ENCODE measurements at places on chromosomes 7 and 10.

- DNase-seq, result no peak
Observed at GRCh38 chr10:68501691-68502090, 25.6 kb downstream of the SLC25A16 start.

DNA sequence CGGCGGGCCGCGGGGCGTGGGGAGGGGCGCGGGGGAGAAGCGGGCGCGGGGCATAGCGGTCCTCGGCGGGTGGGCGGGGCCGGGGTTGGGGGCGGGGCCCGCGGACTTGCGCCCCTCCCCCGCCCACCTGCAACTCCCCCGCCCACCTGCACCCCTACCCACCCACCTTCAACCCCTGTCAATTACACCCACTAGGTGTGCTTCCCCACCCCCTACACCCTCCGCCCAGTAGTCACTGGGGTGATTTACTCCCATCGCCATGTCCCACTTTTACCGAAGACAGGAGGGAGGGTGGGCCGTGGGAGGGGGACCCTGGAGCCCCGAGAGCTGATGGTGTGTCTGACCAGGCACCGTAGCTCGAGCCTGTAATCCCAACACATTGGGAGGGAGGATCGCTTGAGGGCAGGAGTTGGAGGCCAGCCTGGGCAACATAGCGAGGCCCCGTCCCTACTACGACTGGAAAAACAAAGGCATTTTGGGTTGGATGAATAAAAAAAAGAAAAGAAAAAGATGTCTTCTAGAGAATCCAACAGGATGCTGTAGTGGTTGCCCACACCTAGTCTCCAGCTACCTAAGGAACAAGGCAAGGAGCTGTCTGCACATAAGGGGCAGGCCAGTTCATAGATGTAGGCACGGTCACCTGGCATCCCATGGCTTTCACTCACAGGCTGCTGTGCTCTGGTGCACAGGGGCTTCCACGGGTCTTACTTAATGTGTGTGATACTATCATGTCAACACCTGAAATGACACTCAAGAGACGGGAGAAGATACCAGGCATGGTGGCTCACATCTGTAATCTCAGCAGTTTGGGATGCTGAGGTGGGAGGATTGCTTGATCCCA is 761 bp downstream of the KCTD7 start:
- no peak for DNase-seq

- no peak for DNase-seq
Observed at GRCh38 chr7:55730197-55730596, 132.4 kb downstream of the SEPTIN14 start.

- no peak for DNase-seq
Observed at GRCh38 chr10:48358162-48358561, 51.7 kb downstream of the MAPK8 start.

DNA sequence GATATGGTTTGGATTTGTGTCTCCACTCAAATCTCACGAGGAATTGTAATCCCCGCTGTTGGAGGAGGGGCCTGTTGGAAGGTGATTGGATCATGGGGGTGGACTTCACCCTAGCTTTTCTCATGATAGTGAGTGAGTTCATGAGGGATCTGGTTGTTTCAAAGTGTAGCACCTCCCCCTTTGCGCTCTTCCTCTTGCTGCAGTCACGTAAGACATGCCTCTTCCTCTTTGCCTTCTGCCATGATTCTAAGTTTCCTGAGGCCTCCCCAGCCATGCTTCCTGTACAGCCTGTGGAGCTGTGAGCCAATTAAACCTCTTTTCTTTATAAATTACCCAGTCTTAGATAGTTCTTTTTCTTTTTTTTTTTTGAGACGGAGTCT is 17.1 kb downstream of the CDNF start:
- no peak for DNase-seq

DNA sequence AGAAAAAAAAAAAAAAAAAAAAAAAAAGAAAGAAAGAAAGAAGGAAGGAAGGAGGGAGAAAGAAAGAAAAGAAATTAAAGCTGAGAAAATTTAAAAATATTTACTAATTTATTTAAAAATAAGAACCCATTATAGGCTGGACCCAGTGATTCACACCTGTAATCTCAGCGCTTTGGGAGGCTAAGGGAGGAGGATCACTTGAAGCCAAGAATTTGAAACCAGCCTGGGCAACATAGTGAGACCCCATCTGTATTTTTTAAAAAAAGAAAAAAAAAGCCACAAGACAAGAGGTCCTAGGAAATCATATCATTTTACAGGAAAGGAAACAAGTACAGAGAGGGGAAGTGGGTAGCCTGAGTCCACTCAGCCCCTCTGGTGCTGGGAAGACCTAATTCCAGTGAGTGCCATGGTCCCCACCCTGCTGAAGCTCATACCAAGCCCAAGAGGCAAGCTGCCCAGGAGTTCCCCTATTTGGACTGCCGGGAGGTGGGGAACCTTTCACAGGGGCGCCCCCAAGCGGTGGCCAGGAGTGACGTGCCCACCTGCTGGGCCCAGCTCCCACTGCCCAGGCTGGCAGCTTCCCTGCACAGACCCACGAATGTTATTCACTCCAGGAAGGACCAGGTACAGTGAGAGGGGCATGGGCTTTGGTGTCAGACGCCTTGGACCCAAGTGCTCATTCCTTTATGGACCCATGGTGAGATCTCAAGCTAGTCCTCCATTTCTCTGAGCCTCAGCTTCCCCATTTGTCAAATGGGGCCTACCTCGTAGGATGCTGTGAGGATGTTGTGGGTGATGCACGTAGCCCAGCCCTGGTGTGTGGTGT is 133.6 kb downstream of the ZMIZ1 start:
- DNase-seq, result no peak

DNA sequence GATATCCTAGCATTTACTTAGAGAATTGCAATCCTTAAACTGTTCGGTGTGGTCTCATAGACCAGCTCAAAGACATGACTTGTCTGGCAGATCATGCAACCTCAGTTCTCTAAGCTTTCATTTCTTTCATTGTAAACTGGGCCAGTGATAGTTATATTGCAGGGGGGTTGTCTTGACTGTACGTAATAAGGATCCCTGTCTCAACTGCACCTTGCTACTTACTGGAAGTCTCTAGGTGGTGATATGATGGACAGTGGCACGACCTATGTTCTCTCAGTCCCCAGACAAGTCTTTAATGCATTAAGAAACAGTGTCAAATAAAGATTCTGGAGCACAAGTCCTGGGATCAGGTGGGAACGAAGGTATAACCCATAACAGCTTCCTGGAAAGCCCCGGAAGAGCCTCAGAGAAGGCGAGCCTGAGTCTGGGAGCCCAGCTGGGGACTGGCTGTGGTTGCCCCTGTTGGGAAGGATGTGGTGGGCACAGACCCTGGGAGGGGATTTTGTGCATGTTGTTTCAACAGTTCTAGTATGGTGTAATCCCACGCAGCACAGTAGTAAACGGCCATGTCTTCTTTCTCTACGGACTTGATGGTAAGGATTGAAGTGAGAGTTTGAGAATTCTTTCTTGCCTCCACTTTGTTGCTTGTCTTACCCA is 26.0 kb upstream of the TARP start:
- DNase-seq, result no peak

All from effector CD8-positive, alpha-beta T cell (primary cell).